ENCODE measurements at places on chromosomes 4 and X. TPM values are rescaled to one million over a fixed set of nuclear protein-coding genes. Genes with fewer than 3 reads are reported as not detected.

ITGB1BP2 gene
- 1.2 TPM for total RNA-seq

SPANXC gene
- total RNA-seq: not detected

MXRA5 gene
- 7.0 TPM for total RNA-seq

ZNF182 gene
- total RNA-seq: 2.1 TPM

PRIMPOL gene
- 22.3 TPM for total RNA-seq

TRIM61 gene
- 1.5 TPM for total RNA-seq

DAPP1 gene
- total RNA-seq: not detected

PPP1R3F gene
- 7.3 TPM for total RNA-seq

SMR3B gene
- not detected for total RNA-seq

ATG4A gene
- total RNA-seq: 33.4 TPM
